CD4-positive, alpha-beta memory T cell (primary cell): ENCODE measurements at places on chromosomes 3 and 15. TPM values are rescaled to one million over a fixed set of nuclear protein-coding genes. Genes with fewer than 3 reads are reported as not detected.

Gene THRB
- polyA plus RNA-seq: 0.03 TPM

Gene GCSAM
- 36.8 TPM for polyA plus RNA-seq

Gene LRRN1
- not detected for polyA plus RNA-seq

Gene MESP2
- polyA plus RNA-seq: not detected

Gene CMTM7
- polyA plus RNA-seq: 83.4 TPM
